Esophagus mucosa (tissue), 1 donor: ENCODE measurements at places on chromosomes 5 and 9. TPM values are rescaled to one million over a fixed set of nuclear protein-coding genes. Genes with fewer than 3 reads are reported as not detected.

DNA sequence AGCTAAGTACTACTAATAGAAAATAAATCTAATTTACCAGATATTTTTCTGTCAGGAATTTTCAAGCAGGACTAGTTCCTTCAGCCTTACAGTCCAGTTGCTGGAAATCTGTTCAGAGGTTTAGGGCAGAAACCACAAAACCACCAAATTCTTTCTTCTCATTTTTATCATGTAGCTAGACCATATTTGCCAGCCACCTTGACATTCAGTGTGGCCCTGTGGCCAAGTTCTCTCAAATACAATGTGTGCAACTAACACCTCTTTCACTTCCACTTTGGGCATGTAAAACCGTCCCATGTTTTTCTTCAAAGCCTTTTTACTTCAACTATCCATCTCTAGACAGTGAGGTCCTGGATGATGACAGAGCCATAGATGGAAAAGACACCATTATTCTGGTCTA lies 1133.2 kb upstream of the CDH18 start:
- no peak for ATAC-seq

GRCh38 chr5:124519396-124519795 lies 227.0 kb downstream of the ZNF608 start:
- no peak for ATAC-seq

DNA sequence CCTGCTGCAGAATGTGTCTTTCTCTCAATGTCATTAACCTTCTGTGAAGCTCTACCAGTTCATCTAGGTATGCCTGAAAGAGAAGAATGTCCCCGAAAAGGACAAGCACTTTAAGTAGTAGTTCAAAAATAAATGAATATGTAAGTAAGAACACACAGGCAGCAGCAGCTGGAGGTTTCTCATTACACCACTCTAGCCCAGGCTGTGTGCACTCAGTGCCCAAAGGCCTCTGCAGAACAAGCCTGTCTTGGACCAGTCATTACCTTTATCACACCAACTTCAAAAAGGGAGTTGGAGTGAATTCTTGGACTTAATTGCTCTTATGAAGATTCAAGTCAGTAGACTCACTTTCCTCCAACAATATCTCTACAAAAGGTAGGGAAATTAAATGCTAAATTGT lies 268.8 kb downstream of the MLLT3 start:
- no peak for ATAC-seq

DNA sequence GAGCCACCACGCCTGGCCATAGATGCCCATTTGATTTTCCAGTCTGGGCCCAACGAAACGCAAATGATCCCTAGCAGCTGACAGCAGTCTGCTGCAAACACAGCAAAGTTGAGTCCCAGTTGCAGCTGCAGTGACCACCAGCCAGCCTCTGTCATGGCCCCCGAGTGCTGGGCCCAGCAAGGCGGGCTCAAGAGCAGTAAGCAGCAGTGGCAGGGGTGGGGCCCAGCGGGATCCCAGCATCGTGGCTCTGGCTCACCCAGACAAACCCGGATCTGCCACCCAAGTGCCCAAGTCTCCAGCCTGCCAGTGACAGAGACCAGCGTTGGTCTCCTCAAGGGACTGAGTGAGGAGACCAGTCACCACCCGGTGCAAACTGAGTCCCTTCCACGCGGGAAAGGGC lies 6.9 kb upstream of the LTC4S start:
- no peak for ATAC-seq

GRCh38 chr5:131250751-131251475 lies 12.9 kb upstream of the CDC42SE2 start:
- no peak for ATAC-seq

DNA sequence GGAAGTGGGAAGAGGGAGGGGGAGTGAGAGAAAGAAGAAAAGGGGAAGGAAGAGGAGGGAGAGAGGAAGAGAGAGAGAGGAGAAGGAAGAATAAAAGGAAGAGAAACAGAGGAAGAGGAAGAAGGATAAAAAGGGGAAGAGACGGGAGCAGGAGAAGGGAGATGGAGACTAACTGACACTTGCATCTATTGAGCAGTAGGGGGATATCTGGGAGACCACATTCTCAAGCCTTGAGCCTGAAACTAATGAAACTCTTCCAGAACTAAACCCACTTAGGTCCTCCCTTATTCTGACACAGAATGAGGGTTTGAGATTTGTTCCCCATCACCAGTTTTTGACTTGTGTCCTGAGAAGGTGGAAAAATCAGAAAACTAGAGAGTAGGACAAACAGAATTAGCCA lies 533.3 kb downstream of the CDH12 start:
- ATAC-seq = no peak

DNA sequence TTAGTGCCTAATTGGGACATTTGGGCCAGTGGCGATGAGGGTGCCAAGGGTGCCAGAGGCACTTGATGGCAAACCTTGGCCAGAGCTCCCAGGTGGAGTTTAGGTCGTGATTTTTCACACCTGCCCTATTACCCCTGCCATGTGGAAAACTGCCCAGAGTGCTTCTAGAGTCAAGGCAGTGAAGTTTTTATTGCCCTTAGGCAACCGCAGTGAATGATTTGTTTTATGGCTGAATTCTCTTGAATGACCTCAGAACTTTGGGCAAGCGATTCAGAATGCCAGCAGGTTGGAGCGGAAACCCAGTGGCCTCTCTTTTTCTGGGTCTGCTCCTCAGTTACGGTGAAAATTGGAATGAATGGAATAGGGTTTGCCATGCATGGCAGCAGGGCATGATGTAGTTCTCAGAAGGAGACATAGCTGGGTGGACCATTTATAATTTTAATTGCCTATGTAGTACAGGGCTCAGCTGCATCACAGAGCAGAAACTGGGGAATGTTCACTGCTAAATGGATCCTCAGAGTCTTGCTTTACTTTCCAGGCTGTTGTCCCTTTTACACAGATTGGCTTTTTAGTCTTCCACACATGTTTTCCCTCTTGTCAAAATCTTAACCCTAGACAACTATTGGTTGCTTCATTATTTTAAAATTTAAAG lies 820.0 kb upstream of the SEMA6A start:
- no peak for ATAC-seq

DNA sequence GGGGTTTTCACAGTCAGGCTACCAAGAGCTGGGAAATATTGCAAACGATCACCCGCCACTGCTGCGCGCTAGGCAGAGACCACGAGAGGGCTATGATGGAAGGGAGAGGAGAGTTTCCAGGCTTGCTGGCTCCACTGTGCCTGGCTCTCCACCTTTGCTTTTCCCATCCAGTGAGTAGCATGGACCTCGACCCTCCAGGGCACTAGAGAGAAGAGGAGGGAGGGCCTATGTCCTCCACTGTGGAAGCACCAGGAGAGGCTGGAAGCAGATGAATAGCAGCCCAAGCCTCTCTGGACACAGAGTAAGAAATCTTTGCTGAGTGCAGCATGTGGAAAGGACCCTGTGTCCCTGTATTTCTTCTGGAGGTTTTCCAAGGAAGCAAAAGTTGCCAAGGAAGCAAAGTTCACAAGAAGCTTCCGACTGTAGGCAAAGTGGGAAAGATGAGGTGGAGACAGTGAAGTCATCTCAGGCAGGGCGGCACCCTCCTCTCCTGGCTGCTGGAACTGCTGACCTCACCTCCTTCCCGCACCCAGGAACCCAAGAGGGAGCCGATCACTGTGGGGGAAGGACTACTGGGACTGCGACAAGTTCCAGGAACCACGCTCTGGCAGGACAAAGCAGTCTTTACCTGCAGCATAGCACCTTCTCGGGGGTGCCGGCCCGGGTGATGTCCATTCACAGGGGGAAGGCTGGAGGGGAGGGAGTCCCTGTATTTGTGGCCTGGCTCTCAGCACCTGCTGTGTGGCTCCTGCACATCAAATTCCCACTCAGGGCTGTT lies 79.6 kb downstream of the CSNK1A1 start:
- ATAC-seq = peak; percentile 73

FAXDC2 gene
- total RNA-seq = 2.9 TPM

MRPL41 gene
- total RNA-seq = 36.9 TPM

ADAMTS13 gene
- 0.92 TPM for total RNA-seq
